ENCODE measurements at places on chromosomes 11 and 22. TPM values are rescaled to one million over a fixed set of nuclear protein-coding genes. Genes with fewer than 3 reads are reported as not detected.

The AMBRA1 gene
- 27.8 TPM for total RNA-seq

The FSHB gene
- not detected for total RNA-seq

The C11orf91 gene
- not detected for total RNA-seq

The CHADL gene
- total RNA-seq: 5.9 TPM

The BIRC3 gene
- total RNA-seq: 4.9 TPM

All from tongue (tissue), 3 donors.